ENCODE measurements at places on chromosomes 4 and X.

DNA sequence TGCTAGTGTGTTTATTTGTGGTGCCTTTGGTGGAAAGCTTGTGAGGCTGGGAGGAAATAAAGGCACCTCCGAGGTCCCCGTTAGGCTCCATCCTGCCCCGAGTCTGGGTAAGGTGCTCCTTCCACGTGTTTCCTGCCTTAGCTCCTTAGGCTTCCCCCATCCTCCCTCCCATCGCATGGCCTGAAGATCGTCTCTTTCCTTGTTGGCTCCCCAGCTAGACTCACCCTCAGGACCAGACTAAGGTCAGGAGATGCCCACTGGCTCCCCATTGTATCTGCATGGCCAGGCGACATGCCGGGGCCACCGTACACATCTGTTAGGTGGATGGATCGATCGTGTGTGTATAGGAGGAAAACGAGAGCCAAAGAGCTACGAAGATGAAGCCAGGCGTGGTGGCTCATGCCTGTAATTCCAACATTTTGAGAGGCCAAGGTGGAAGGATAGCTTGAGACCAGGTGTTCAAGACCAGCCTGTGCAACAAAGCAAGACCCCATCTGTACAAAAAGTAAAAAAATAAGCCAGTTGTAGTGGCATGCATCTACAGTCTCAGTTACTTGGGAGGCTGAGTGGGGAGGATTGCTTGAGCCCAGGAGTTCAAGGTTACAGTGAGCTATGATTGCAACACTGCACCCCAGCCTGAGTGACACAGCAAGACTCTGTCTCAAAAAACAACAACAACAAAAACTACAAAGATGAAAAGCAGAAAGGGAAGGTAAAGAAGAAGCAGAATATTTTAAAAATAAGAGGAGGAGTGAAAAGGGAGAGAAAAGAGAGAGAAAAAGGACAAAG, 53.7 kb downstream of the SEPSECS start:
- DNase-seq, result no peak

- no peak for DNase-seq
Observed at GRCh38 chr4:128819082-128819742, 9.7 kb downstream of the JADE1 start.

GRCh38 chr4:88040707-88041106, 33.3 kb downstream of the PKD2 start:
- DNase-seq, result no peak

GRCh38 chr4:88230461-88230891, 53.9 kb downstream of the PPM1K start:
- no peak for DNase-seq

DNA sequence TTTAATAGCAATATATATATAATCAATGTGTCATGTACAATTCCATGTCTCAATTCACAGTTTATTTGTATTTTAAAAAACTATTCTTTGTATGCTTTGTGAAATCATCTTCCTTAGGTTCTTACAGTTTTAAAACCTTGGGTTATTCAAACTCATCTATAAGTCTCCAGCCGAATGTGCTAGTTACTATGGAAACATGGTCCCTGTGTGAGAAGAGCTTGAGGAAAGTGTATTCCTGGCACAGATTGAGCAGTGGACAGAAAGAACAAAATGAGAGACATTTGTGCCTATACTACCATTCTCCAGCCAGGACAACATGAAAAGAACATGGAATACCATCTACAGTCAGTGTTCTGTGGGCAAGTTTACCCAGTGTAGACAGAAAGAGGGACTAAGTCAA, 103.4 kb downstream of the EFHC2 start:
- DNase-seq, result no peak

DNA sequence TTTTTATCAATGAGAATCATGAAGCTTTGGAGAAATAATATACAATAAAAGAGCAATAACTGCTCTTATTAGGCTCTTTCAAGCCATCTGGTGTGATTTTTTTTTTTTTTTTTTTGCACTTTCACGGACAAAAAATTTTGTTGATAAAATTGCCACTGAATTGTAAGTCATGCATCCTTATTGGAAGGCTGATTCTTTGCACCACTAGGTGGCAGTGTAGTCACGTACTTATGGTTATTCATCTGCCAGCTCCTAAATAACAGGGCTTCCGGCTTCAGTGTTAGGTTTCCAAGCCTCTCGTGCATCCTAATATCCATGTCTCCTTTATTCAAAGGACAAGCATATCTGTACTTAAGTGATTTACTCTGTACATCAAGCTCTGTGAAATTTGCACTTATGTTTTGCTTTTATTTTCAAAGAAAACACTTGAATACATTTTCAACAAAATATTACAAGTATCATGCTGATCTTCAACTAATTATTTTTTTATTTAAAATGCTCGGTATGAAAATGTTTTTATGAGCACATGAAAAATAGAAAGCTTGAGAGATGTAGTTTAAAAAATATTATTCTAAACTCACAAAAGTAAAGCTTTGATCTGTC, 1578.3 kb upstream of the TENM3 start:
- DNase-seq, result peak; percentile 83
